ENCODE measurements at places on chromosomes 7 and 10.

DNA sequence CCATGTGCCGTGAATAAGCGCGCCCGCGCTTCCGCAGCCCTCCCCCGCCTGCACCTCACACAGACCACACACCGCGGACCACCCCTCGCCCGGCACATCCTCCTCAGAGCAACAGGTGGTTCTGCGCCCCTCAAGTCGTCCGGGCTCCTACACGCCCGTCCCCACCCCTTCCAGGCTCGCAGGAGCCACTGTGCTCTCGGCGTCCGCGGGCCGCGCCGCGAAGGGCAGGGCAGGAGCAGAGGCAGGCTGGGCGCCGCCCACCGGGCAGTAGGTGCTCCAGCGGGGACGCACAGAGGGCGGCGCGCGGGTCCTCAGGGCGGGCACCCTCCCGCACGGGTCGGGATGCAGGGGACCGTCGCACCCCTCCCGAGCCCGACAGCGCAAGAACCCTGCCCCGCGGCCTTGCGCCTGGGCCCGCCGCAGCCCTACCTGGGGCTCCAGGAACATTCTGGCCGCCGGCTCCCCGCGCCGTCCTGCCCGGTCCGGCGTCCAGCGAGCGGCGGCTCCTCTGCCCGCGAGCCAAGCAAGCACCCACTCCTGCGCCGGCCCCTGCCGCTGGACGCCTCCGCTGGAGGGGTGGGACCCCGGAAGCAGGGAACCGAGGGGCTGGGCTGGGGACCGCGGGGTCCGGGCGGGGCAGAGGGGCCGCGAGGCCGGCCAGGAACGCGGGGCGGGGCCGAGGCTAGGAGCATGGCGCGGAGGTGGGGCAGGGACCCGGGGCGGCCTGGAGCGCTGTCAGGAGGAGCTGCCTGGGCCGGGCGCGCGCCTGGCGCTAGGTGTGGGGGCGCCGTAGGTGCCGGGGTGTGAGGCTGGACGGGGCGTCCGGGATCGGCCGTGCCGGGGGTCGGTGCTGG, 37.4 kb downstream of the RASGEF1A start:
- H3K27ac ChIP-seq: no peak overlapping the region
- peak overlapping the region; percentile 47 for H3K4me3 ChIP-seq
- H3K36me3 ChIP-seq: no peaks in the 10 kb centered on the region
- no peaks in the 10 kb centered on the region for H3K4me1 ChIP-seq

- peaks cover 45% of the 10 kb centered on the region for H3K4me1 ChIP-seq
- H3K27ac ChIP-seq: no peak overlapping the region
- H3K27me3 ChIP-seq: peaks cover 3% of the 10 kb centered on the region
- H3K36me3 ChIP-seq: no peaks in the 10 kb centered on the region
Observed at GRCh38 chr10:4382811-4383210, 443.2 kb upstream of the AKR1E2 start.

- no peak for DNase-seq
- H3K4me1 ChIP-seq: peaks cover 5% of the 10 kb centered on the region
- peaks cover 7% of the 10 kb centered on the region for H3K36me3 ChIP-seq
- H3K27me3 ChIP-seq: no peaks in the 10 kb centered on the region
- no peak overlapping the region for H3K27ac ChIP-seq
Observed at GRCh38 chr7:22872096-22872807, 49.6 kb upstream of the TOMM7 start.

DNA sequence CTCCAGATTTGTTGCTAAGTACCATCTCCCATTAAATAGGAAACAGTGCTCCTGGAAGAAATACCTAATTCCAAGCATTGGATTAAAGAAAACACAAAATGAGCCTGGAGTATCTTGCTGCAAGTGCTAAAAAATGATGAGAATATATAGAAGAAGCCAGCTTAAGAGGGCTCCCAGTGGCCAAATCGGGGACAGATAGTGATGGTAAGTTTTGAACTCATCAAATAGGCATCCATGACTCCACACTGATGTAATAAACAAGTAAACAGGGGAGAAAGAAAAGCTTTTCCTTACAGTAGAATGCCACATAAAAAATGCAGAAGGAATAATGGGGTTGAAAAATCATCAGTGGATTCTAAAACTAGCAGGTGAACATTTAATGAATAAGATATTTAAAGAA, 72.4 kb downstream of the CTTNBP2 start:
- no peak for DNase-seq
- H3K4me3 ChIP-seq: no peak overlapping the region
- no peaks in the 10 kb centered on the region for H3K27me3 ChIP-seq
- H3K27ac ChIP-seq: no peak overlapping the region
- H3K36me3 ChIP-seq: peaks cover 18% of the 10 kb centered on the region

DNA sequence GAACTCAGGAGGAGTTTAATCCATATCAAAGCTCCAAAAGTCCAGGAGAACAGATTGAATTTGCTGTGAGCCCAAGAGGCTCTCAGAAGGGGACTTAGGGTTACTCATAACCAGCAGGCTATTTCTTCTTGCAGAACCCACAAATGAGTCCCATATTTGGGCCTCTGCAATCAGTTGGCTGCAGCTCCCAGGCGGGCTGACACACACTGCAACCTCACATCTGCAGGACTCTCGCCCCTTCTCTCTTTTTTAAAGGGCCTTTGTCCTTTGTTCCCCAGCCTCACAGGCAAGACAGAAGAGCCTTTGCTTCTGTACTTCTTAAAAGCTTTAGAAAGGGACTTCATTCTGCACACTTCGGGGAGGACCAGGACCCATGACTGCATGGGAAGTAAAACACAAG, 26.7 kb downstream of the CREB3L2 start:
- H3K27ac ChIP-seq: no peak overlapping the region
- no peak for DNase-seq
- H3K4me1 ChIP-seq: peaks cover 30% of the 10 kb centered on the region
- H3K4me3 ChIP-seq: no peak overlapping the region
- H3K36me3 ChIP-seq: peaks cover 37% of the 10 kb centered on the region
- H3K27me3 ChIP-seq: peaks cover 2% of the 10 kb centered on the region

- DNase-seq: no peak
- no peak overlapping the region for H3K4me3 ChIP-seq
- H3K36me3 ChIP-seq: peaks cover 26% of the 10 kb centered on the region
- H3K27ac ChIP-seq: no peak overlapping the region
Observed at GRCh38 chr7:141691540-141691939, 10.4 kb downstream of the DENND11 start.

- no peak overlapping the region for H3K4me3 ChIP-seq
- H3K36me3 ChIP-seq: peaks cover under 1% of the 10 kb centered on the region
- H3K4me1 ChIP-seq: peaks cover 22% of the 10 kb centered on the region
- H3K27ac ChIP-seq: no peak overlapping the region
- DNase-seq: no peak
Observed at GRCh38 chr7:69412331-69413146, 185.7 kb upstream of the AUTS2 start.

GRCh38 chr10:129426606-129427005, 40.4 kb upstream of the MGMT start:
- H3K27ac ChIP-seq: no peak overlapping the region
- no peaks in the 10 kb centered on the region for H3K36me3 ChIP-seq
- no peak for DNase-seq
- H3K4me1 ChIP-seq: peaks cover 12% of the 10 kb centered on the region
- no peak overlapping the region for H3K4me3 ChIP-seq
- H3K27me3 ChIP-seq: peaks cover 5% of the 10 kb centered on the region

- H3K4me1 ChIP-seq: peaks cover 21% of the 10 kb centered on the region
- H3K27me3 ChIP-seq: peaks cover 12% of the 10 kb centered on the region
- H3K4me3 ChIP-seq: no peak overlapping the region
- H3K36me3 ChIP-seq: no peaks in the 10 kb centered on the region
Observed at GRCh38 chr10:130018265-130018664, 54.2 kb upstream of the EBF3 start.

- peaks cover 19% of the 10 kb centered on the region for H3K27me3 ChIP-seq
- no peak overlapping the region for H3K4me3 ChIP-seq
- H3K27ac ChIP-seq: no peak overlapping the region
- H3K4me1 ChIP-seq: peaks cover 50% of the 10 kb centered on the region
- no peak for DNase-seq
Observed at GRCh38 chr7:1535100-1535458, 4.6 kb downstream of the MAFK start.

DNA sequence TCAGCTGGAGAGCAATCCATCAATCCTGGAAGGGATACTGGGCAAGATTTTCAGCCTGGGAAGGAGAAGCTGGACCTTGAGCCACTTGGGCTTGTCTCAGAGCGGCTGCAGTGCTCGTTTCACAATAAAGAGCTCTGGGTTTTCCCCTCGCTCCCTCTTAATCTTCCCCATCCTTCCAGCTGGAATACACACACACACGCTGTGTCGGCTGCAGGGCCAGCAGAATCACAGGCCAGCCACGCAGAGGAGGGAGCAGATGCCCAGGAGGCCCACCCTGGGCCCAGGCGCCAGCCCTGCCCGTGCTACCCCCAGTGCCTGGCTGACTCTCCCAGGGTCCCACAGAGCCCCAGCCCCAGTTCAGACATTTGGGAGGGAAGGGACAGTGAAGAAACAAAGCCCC, 255.1 kb downstream of the TNS3 start:
- no peaks in the 10 kb centered on the region for H3K27me3 ChIP-seq
- H3K4me1 ChIP-seq: peaks cover 94% of the 10 kb centered on the region
- no peak for DNase-seq

DNA sequence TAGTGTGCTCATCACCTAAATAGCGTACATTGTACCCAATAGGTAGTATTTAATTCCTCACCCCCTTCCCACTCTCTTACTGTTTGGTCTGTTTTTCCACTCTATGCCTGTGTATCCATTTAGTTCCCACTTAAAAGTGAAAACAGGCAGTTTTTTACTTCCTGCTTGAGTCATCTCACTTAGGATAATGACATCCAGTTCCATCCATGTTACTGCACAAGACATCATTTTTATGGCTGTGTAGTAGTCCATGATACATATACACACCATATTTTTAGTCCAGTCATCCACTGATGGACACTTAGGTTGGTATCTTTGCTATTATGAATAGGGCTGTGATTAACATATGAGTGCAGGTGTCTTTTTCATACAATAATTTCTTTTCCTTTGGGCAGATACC, 10.1 kb downstream of the STK17A start:
- H3K4me3 ChIP-seq: no peak overlapping the region
- peaks cover 6% of the 10 kb centered on the region for H3K4me1 ChIP-seq
- no peak for DNase-seq
- H3K27ac ChIP-seq: no peak overlapping the region
- H3K27me3 ChIP-seq: no peaks in the 10 kb centered on the region

DNA sequence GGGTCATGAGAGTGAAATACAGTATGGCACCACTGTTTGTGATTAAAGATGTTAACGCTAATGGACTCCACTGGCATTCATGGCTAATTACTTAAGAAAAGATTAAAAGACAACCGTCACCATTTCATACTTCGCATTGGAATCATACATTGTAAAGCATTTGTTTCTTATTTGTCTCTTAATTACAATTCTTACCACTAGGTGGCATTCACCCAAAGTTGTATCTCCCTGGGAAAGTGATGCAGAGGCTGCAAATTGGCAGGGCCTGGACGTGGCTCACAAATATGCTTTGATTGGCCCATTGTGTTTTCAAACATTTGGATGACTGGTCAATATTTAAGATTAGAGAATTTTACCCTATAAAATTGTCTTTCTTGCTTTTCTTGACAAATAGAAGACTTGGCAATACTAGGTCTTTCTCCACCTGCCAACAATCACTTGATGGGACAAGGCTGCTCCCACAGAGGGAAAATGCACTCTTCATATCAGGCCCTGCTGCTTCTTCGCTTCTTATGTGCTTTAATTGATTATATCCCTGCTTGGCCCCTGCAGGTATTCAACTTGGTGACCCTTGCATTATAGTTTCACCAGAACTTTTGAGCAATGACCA, 72.1 kb upstream of the STARD3NL start:
- no peak overlapping the region for H3K27ac ChIP-seq
- H3K4me1 ChIP-seq: no peaks in the 10 kb centered on the region
- H3K4me3 ChIP-seq: no peak overlapping the region
- H3K27me3 ChIP-seq: peaks cover 7% of the 10 kb centered on the region

GRCh38 chr10:57320416-57320815, 947.3 kb downstream of the IPMK start:
- H3K27me3 ChIP-seq: no peaks in the 10 kb centered on the region
- H3K27ac ChIP-seq: no peak overlapping the region
- H3K36me3 ChIP-seq: no peaks in the 10 kb centered on the region

DNA sequence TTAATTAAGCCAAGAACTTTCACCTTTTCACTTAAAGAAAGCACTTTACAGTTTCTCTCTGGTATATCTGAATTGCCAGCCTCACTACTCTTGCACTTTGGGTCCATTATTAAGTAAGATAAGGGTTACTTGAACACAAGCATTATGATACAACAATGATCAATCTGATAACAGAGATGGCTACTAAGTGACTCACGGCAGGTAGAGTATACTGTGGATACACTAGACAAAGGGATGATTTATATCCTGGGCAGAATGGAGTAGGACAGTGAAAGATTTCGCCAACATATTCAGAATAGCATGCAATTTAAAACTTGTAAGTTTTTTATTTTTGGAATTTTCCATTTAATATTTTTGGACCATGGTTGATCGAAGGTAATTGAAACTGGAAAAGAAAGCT, 34.3 kb upstream of the ITGB8 start:
- no peaks in the 10 kb centered on the region for H3K4me1 ChIP-seq
- H3K4me3 ChIP-seq: no peak overlapping the region
- H3K27me3 ChIP-seq: peaks cover 3% of the 10 kb centered on the region
- no peaks in the 10 kb centered on the region for H3K36me3 ChIP-seq
- no peak overlapping the region for H3K27ac ChIP-seq
- no peak for DNase-seq

DNA sequence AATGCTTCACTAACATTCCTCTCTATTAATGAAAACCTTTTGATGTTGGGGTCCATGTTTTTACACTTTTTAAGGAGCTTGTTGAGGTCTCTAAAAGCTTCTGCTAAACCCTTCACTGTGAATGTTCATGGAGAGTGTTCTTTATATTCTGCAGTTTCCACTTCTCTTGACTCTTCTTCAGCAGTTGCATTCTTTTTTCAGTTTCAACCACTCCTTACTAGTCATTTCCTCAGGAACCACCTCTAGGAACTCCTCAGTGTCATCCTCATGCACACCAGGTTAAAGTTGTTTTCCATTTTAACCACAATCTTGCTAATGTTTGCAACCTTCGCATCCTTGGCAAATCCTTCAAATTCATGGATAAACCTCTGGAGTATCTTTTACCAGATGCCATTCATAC, 821.6 kb downstream of the ANKRD7 start:
- H3K4me1 ChIP-seq: no peaks in the 10 kb centered on the region
- H3K27me3 ChIP-seq: no peaks in the 10 kb centered on the region
- H3K4me3 ChIP-seq: no peak overlapping the region
- H3K27ac ChIP-seq: no peak overlapping the region
- H3K36me3 ChIP-seq: no peaks in the 10 kb centered on the region

GRCh38 chr7:51340936-51341335, 24.3 kb upstream of the COBL start:
- H3K36me3 ChIP-seq: no peaks in the 10 kb centered on the region
- no peak overlapping the region for H3K4me3 ChIP-seq
- H3K27me3 ChIP-seq: peaks cover 12% of the 10 kb centered on the region
- H3K27ac ChIP-seq: no peak overlapping the region
- DNase-seq: no peak

Data from nephron progenitor cell (in vitro differentiated cells).